ENCODE measurements at places on chromosomes 11 and 22.

DNA sequence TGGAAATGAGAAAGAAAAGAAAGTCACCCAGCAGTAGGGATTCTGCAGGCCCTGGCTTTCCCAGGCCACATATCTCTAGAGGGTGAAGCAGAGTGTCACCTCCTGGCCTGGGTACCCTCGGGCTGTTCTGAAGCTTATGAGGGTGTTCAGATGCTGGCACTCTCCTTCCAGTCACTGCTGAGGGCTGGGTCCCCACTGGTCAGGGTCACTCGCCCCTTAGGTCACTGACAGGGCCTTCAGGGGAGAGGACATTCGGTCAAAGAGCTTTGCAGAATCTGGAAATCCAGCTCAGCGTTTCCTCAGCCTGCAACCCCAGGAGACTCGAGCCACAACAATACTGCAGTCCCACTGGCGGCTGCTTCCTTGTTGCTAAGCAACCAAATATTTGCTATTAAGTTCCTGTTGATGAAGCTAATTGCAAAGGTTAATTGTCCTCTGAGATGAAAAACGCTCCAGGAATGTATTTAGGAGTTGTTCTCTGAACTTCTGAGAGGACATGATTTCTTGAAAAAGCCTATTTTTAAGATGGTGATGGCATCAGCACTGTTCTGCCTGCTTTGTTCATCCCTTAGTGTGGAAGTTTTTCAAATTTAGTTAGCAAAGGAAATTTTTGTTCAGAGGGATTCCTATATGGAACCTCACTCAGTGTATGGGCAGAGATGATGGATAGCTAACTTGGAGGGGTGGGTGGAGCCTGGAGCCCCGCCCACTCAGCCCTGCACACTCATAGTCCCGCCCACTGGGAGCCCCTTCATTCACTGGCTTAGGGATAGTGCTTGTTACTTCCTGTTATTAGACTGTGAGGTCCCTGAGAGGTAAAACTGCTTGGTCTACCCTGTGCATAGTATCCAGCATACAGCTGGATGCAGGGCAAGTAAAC, 109.2 kb downstream of the CSNK2A3 start:
- DNase-seq: no peak

- no peak for DNase-seq
Measured at GRCh38 chr11:107860688-107861087, 2.1 kb upstream of the SLC35F2 start.

- DNase-seq: no peak
Measured at GRCh38 chr11:81222491-81222890, 1511.2 kb downstream of the FAM181B start.

- DNase-seq: no peak
Measured at GRCh38 chr11:34870548-34871196, 45.5 kb downstream of the APIP start.

- DNase-seq: peak; percentile 21
Measured at GRCh38 chr22:29727131-29727523, 7.3 kb downstream of the CABP7 start.

- no peak for DNase-seq
Measured at GRCh38 chr22:45999379-45999971, 22.5 kb upstream of the WNT7B start.

- DNase-seq: peak; percentile 80
Measured at GRCh38 chr22:38017272-38017920, 33.0 kb upstream of the SOX10 start.

DNA sequence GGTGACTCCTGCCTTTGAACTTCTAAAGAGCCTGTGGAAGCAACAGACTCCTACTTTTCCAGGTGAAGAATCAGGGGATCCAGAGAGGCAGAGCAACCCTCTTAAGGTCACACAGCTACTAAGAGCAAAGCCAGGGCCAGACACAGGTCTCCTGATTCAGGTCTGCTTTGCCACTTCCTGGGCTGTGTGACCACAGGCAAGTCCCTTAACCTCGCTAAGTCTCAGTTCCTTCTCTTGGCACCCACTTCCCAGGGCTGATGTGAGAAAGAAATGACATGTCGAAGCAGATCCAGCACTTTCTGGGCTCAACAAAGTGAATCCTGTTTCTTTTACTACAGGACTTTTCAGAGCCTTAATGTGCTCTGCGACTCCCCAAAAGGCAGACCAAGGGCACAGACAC, 30.2 kb downstream of the UQCR10 start:
- DNase-seq: no peak

DNA sequence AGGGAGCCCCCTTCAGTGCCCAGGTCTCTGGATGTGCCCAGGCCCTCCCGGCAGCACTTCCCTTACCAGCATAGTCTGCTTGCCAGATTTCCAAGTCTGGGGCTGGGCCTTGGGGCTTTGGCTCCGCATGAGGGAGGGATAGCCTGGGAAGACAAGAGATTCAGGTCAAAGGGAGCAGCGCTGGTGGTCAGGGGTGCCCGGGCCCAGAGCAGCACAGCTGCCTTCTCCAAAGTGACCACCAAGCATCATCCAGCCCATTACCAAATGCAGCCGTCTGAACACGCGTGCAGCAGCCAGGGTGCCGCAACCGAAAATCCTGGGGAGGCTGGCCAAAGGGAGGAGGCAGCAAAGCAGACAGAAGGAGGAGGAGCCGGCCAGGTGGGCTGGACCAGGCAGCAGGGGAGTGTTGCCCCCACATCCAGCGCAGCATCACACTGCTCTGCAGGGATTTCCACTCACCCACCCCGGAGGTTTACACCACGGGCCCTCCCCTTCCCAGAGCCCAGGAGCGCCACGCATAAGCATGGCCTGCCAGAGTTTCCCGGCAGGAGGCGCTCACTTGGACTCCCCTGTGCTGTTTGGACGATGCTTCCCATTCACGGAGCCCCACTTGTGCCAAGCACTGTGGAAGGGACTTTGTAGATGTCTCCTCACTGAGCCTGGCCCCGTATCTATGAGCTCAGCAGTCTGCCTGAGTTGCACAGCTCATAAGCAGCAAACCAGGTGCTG, 22.5 kb downstream of the TRIM29 start:
- DNase-seq: no peak

- DNase-seq: no peak
Measured at GRCh38 chr11:111554532-111554931, 14.0 kb downstream of the LAYN start.

- DNase-seq: no peak
Measured at GRCh38 chr11:92330114-92330513, 105.5 kb downstream of the FAT3 start.

DNA sequence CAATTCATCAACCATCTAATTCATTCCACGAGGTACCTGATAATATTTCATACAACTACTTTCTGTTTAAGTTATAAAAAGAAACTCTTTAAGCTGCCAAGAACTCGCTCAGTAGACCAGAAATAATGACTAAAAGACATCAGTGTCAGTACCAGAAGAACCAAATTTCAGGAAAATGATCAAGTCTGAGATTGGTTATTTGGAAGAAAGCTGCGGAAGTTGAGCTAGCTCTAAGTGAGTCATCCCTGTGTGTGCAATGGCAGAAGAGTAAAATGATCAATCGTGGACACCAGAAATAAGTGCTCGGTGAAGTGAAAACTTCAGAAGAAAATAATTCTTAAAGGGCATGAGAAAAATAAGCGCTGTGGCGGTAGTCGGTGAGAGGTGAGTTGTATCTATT, 933.2 kb upstream of the CHORDC1 start:
- no peak for DNase-seq

GRCh38 chr22:40726514-40726913, 47.2 kb downstream of the MCHR1 start:
- no peak for DNase-seq

- no peak for DNase-seq
Measured at GRCh38 chr11:68298659-68299516, 13.5 kb upstream of the LRP5 start.

DNA sequence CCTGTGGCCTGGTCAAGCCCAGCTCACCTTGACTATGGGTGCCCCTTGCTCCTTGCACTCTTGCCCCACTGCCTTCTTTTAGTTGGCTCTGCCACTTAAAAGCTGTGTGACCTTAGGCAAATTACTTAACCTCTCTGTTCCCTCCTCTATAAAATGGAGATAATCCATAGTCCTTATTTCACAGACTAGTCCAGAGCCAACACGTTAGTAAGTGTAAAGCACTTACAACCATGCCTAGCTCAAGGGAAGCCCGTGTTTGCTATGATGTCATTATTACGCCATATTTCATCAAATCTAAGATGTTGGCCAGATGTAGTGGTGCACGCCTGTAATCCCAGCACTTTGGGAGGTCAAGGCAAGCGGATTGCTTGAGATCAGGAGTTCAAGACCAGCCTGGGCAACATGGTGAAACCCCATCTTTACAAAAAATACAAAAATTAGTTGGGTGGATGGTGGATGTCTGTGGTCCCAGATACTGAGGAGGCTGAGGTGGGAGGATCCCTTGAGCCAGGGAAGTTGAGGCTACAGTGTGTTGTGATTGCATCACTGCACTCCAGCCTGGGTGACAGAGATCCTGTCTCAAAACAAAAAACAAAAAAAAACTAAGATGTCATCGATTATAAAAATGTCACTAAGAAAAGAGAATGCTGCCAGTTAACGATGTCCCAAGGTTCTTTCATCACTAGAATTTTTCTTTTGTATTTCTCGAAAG, 2.3 kb upstream of the CCDC88B start:
- DNase-seq: no peak

DNA sequence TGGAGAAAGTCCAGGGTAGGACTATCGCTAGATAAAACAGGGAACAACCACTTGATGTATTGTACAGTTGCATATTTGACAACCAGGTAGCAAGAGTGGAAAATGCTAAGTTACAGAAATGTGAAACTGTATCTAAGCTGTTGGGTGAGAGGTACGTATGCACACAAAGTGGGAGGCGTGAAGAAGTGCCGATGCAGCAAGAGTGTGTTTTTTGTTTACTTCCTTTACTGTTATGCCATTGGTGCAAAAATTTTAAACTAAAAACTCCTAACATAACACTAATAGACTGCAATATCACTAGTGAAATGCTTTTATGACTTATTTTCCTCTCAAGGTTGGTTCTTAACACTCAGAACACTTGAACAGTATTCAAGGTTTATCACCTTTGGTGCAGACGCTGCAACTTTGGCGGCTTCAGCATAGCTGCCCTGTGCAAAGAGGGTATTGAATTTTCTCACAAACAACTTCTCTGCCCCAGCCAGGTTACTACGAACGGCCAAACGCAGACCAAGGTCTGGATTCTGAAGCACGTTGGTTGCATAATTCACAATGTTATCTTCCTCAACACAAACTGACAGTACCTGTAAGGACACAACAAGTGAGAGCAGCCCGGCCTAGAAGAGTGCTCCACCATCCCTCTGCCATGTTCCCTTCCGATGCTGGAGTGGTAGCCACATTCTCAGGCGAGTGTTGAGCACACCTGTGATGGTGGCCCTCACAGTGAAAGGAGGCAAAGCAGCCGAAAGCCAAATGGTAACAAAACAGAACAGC, 55.8 kb upstream of the SLC25A1 start:
- DNase-seq: no peak

- no peak for DNase-seq
Measured at GRCh38 chr11:124867700-124868099, 2.5 kb downstream of the ROBO3 start.

DNA sequence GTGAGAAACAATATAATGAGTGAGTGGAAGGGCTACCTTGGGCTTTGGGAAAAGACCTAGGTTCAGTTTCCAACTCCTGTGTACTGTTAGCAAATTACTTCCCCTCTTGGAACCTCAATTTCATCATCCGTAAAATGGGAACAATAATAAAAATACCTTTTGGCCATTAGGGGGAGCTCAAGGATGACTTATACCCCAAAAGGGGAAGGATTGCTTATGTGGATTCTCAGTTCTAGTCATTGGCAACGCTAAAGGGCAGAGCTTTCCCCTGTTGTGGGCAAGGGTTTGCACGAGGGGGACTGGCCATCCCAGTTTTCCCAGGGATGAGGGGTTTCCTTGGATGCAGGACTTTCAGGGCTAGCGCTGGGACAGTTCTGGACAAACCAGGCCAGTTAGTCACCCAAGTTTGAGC, 3.1 kb upstream of the COMMD9 start:
- no peak for DNase-seq

DNA sequence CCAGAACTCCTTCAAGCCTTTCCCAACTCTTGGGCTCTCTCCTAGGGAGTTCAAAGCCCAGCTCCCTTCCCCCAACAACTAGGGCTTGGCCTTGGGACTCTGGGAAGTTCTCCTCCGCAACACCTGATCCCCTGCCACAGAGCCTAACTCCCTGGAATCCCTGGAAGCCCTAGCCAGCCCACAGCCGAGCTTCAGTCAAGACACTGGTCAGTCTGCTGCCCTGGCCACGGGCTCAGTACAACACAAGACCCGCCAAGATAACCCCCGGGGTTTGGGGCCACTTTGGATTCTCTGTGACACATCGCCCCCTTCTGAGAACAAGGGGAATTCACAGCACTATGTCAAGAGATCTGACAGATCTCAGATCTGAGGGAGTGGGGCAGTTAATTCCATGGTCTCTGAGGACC, 58.3 kb downstream of the SLC22A12 start:
- no peak for DNase-seq

DNA sequence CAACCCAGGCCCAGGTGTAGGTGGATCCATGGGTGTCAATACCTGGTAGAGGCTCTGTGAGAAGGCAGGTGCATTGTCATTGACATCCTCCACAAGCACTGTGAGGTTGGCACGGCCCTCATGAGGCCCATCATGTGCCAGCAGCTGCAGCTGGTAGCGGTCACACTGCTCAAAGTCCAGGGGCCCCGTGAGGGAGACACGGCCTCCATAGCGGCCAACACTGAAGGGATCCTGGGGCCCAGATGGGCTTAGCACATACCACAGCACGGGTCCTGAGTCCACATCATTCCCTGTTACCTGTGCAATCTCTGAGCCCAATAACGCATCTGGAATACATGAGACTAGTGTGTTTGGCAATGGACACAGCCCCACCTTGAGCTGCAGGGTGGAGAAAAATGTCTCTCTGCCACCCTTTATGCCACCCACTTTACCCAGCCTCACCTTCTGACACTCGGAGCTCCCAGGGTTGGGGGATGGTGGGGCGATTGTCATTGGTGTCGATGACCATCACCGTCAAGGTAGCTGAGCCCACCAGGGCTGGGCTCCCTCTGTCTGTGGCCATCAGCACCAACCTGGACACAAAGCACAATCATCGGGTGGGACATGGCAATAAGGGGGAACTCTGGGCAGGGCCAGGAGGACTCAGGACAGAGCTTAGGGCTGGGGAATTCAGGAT, 6.1 kb upstream of the TPP1 start:
- no peak for DNase-seq

DNA sequence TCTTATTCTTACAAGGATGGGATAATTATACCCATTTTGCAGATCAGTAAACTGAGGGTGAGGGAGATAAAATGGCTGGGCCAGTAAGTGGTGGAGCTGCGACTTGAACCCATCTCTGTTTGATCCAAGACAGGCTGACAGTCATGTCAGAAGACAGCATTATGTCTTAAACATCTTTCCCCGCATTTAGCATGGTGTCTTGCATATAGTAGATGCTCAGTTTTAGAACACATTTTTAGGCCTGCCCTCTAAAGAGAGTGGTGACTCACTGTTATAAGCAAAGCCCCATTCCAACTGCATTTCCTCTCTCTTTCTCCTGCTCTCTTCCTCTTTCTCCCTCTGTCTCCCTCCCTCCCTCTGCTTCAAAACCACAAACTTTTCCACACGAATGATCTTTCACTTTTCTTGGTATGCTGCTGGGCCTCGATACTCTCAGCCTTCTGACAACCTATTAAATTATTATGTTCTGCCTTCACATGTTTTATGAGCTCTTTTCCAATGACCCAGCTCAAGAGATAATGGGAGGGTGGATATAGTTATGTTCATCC, 25.2 kb downstream of the CWC15 start:
- no peak for DNase-seq
